Neural progenitor cell (in vitro differentiated cells): ENCODE measurements at places on chromosomes 1 and 21. TPM values are rescaled to one million over a fixed set of nuclear protein-coding genes. Genes with fewer than 3 reads are reported as not detected.
A peak's percentile ranks its signal among the peaks of the same experiment; 100 is the strongest.

DNA sequence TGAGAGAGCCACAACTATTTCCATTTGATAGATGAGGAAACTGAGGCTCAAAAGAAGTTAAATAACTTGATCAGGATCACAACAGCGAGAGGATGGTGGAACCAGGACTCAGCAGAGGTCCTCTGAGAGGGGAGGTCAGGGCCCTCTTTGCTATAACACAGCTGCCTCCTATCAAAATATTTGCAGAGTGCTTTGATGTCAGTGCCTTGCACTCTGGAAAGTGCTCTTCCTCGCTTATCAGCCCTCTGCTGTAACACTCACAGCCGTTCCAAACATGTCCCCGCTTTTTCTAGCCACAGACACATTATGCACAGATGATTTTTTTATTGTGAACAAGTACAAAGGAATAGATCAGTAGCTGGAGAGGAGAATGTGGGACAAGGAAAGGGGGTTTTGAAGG lies 71.8 kb upstream of the ARHGAP29 start:
- DNase-seq: no peak

- DNase-seq: peak; percentile 7
These were observed 1770.6 kb downstream of the PLA2G4A start for GRCh38 chr1:188599313-188599712.

- peak; percentile 30 for DNase-seq
These were observed 9.0 kb downstream of the KIAA0040 start for GRCh38 chr1:175183586-175183985.

DNA sequence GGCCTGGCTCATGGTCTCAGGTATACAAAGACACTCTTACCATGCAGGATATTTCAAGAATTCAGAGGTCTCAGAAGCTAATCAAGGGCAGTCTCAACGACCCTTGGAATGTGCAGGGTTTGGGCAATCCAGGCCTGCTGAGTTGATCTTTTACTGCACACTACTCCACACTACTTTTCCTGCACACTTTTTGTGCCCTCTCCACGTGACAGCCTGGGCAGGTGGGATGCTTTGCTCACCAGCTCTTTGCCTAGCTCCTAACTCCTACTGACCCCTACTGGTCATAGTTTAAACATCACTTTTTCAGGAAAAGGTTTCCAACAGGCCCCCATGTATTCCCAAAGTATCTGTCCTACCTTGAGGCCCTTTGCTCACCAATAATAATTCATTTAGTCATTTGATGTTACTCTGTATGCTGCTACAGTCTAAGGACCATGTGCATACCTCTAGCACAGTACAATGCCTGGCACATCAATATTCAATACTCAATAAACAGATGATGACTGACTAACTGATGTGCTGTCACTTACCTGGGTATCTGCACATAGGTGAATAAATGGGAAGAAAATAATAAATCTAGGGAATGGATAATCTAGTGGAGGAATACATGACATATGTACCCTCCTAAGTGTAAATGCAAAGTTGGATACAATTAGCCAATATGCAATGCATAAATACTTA lies 9.6 kb downstream of the DUSP23 start:
- DNase-seq: peak; percentile 63

DNA sequence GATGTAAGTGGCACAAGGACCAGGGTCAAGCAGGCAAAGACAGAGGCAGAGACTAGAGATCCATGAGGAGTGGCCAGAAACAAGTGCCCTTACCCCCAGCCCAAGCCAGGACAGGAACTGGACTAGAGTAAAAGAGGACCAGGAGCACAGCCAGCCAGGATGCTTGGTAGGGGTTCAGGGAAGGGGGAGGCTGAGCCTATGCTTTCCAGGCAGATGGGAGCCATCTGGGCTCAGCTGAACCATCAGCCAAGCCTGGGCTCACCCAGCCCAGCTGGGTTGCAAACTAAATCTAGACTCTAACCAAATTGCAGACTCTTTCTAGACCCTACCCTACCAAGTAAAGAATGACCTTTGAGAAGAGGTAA lies 15.2 kb downstream of the PDZK1IP1 start:
- DNase-seq: no peak

GRCh38 chr1:245045087-245045881 lies 109.5 kb upstream of the KIF26B start:
- DNase-seq: peak; percentile 33

- no peak for DNase-seq
These were observed 2.0 kb downstream of the PYCR2 start for GRCh38 chr1:225921734-225922709.

The COL11A1 gene
- total RNA-seq: 56.6 and 78.9 TPM in 2 replicates

The SNIP1 gene
- total RNA-seq: 15.4 and 22.0 TPM in 2 replicates

- peak; percentile 84 for DNase-seq
These were observed at the start of gene COL6A2 for GRCh38 chr21:46097336-46098293. COL6A2 (plus strand) TSS chr21:46098112.

The CFHR4 gene
- total RNA-seq: not detected in 2 replicates

- DNase-seq: no peak
These were observed 28.5 kb upstream of the ARHGAP29 start for GRCh38 chr1:94265906-94266305.

The SHISA4 gene
- 3.0 and 9.9 TPM in 2 replicates for total RNA-seq

DNA sequence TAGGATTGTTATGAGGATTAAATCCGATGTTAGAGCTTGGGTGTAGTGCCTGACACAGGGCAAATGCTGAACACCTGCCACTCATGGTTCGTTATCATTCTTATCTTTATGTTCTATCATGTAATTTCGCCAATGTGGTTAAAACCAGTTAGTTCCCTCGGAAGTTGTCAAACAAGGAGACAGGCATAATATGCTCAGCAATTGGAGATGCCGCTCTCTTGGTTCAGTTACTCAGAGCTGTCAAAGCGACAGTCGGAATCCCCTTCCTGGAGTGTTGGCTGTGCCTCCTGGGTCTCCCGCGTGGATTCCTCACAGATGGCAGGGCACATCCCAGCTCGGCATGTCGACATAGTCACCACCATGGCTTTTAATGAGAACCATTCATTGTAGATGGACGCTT lies 192.2 kb downstream of the ROR1 start:
- no peak for DNase-seq

DNA sequence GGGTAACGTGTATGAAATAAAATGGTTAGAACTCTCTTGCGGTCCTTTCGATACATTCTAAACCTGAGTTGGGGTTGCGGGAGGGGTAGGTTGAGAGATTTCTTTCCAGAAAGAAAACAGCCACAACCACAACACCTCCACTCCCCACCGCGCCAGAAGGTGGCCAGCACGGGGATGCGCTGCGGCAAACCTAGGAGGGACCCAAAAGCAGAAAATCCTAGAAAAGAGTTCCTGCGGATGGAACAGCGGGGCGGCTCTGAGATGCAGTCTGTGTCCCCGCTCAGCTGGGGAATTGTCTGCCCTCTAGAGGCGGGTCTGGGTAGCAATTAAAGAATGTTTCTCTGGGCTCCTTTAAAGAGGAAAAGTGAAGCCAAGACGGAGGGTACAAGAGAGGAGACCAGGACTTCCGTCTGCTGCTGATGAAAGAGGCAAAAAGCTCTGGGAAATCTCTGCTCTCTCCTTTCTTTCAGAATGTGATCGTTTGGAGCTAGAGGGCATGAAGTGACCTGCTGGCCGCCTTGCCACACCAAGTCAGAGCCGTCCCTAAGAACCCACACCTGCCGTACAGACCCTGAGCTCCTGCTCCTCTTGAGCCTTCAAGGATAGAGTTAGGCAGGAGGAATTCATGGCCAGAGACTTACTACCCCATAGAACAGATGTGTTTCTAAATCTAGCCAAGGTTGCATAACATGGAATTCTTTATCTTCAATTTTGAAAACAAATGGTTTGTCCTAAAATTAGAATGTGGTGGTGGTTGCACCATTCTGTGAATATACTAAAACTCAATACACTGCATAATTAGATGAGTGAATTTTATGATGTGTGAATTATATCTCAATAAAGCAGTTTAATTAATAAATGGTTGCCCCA lies 46.5 kb upstream of the COA6 start:
- peak; percentile 80 for DNase-seq

The STX12 gene
- 16.0 and 24.1 TPM in 2 replicates for total RNA-seq
